ENCODE measurements at places on chromosomes 16 and 17. TPM values are rescaled to one million over a fixed set of nuclear protein-coding genes. Genes with fewer than 3 reads are reported as not detected.

Gene AGRP
- total RNA-seq, result not detected

DNA sequence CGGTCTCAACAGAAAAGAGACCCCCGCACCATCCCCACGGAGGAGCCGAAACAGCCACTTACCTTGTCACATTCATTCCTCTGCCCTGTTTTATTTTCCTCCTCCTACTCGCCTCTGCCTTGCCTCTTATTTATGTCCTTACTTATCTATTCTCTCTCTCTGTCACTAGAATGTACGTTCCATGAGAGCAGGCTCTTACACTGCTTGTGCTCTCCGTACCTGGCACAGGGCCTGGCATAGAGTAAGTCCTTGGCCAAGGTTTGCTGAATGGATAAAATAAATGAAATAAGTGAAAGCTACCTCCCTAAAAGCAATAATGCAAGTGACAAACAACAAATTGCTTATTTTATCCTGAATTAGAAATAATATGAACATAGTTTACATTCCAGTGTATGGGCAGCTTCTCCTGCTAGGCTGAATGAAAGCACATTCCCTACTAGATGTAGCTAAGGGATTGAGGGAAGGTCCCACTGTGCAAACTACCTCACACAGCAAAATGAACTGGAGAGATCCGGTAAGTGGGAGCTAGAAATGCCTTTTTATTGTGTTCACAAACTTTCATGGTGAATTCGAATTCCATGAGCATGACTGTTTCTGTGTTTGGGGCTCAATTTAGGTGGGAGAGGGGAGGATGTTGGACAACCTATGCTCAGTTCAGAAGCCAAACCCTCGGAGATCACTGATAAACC, 173.1 kb downstream of the PARN start:
- H3K27me3 ChIP-seq, result no peaks in the 10 kb centered on the region
- H3K4me1 ChIP-seq, result peaks cover 2% of the 10 kb centered on the region
- no peak overlapping the region for H3K4me3 ChIP-seq
- DNase-seq, result no peak
- no peak overlapping the region for H3K27ac ChIP-seq

DNA sequence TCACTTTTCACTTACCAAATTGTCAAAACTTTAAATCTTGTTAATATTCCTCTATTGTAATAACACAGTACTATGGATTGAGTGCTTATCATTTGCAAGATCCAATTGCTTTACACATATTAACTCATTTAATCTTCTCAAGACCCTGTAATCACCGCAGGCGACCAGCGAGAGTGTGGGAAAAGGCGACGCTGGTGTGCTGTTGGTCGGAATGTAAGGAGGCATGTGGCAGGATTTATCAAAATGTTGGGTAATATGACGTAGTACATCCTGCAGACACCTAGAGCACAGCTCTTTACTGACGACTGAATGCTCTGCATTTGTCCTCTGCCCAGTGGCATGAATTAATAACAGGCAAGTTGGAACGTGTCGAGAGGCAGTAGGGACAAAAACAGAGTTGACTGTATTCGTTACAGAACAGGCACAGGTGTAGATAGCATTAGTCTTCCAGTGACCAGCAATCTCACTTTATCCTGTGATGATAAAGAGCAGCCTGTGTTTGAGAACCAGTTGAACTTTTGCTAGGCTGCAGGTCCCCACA, 80.3 kb downstream of the TNRC6C start:
- no peak overlapping the region for H3K4me3 ChIP-seq
- H3K4me1 ChIP-seq, result no peaks in the 10 kb centered on the region
- no peak overlapping the region for H3K27ac ChIP-seq

Gene ABCC11
- not detected for total RNA-seq

DNA sequence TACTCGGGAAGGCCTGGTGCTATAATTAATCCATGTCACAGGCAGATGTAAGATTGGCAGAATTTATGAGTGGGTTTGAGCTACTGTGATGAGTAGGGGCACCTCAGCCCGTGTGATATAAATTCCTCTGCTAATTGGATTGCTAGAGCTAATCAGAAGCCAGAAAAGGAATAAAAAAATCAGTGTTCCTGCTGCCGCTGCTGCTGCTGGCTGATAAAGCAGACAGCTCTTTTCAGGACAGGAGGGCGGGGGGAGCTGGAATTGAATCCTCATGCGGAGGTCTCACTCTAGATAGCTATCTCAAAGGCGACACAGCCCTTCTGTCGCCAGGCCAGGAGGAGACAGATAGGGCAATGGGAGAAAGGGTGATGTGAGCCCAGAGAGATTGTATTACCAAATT, 182.7 kb upstream of the ZFHX3 start:
- no peaks in the 10 kb centered on the region for H3K36me3 ChIP-seq
- peaks cover 30% of the 10 kb centered on the region for H3K4me1 ChIP-seq
- H3K4me3 ChIP-seq, result no peak overlapping the region

Gene TPPP3
- total RNA-seq, result 21.7 TPM

- no peaks in the 10 kb centered on the region for H3K4me1 ChIP-seq
- H3K4me3 ChIP-seq, result no peak overlapping the region
- H3K27ac ChIP-seq, result no peak overlapping the region
- no peaks in the 10 kb centered on the region for H3K36me3 ChIP-seq
Observed at GRCh38 chr16:24852281-24852721, 6.5 kb downstream of the SLC5A11 start.

- no peaks in the 10 kb centered on the region for H3K36me3 ChIP-seq
- H3K27ac ChIP-seq, result no peak overlapping the region
- peaks cover 2% of the 10 kb centered on the region for H3K27me3 ChIP-seq
- H3K4me3 ChIP-seq, result no peak overlapping the region
Observed at GRCh38 chr16:21226749-21227148, 6.8 kb upstream of the ANKS4B start.

- H3K27me3 ChIP-seq, result peaks cover 5% of the 10 kb centered on the region
- no peak for DNase-seq
- H3K27ac ChIP-seq, result no peak overlapping the region
- peaks cover 6% of the 10 kb centered on the region for H3K4me1 ChIP-seq
- no peak overlapping the region for H3K4me3 ChIP-seq
- H3K36me3 ChIP-seq, result peaks cover 4% of the 10 kb centered on the region
Observed at GRCh38 chr16:83806036-83806435, 1.7 kb upstream of the HSBP1 start.

DNA sequence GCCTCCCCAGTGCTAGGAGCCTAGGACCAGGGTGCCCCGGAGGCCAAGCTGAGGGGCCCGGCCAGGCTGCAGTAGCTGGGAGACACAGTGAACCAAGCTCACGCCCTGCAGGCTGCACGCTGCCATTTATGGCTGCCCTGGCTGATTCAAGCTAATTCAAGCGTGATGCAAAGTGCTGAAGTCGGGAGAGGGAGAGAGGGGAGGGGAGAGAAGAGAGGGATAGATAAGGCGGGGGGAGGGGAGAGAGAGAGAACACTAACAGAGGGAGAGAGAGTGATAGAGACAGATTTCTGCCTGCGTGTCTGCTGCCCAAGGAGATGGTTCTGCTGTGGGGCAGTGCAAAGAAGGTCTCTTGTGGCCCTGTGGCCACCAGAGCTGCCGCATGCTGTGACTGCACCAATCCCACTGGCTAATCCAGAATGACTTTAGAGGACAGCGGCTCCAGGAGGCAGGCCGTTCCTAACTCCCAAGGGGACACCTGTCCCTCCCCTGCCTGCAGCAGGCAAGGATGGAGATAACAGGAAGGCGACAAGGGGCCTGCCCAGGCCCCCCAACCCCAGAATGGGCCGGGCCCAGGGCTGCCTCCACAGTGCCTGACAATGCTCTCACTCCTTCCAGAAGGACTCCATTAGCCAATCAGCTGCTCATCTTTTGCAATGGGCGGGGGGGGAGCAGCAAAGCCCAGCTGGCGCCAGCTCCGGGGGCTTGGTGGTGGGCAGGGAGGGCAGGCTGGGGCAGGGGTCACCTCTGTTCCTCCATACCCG, 12.9 kb downstream of the MXRA7 start:
- peaks cover 6% of the 10 kb centered on the region for H3K27me3 ChIP-seq
- H3K36me3 ChIP-seq, result no peaks in the 10 kb centered on the region
- H3K27ac ChIP-seq, result peak overlapping the region; percentile 98

Gene OR2C1
- not detected for total RNA-seq

DNA sequence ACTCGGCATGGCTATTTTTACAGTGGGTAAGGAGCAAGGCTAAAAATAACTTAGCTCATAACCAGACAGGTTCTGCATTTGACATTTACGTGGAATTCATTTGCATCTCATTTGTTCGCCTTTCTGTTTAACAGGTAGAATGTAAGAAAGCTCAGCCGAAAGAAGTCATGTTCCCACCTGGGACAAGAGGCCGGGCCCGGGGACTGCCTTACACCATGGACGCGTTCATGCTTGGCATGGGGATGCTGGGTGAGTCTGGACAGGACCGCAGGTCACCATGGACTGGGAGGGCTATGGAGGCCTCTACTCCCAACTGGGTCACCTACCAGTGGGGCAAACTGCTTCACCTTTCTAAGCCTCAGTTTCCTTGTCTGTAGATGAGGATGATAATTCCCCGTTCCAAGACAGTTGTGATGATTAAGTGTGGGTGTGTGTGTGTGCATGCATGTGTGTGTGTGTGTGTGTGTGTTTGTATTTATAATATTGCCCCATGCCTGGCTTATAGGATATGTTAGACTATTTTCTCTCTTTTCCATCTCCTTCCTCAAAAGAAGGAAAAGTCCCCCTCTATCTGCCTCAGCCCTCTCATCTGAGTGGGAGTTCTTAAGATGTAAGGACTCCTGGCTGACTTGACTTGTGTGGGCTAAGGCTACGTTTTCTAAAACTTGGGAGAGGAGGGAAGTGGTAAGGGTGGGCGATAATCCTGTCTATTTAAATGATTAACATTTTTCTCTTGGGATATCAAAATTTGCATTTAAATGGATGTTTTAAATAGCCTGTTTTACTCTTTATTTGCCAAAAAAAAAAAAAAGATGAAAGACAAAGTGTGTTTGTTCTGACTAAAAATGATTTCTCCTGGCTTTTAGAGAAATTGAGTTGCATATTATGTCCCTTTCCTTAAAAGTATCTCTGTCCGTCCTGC, 129.0 kb downstream of the CCDC182 start:
- DNase-seq, result no peak
- peaks cover 8% of the 10 kb centered on the region for H3K27me3 ChIP-seq
- peaks cover 16% of the 10 kb centered on the region for H3K36me3 ChIP-seq
- H3K4me1 ChIP-seq, result peaks cover 7% of the 10 kb centered on the region

Gene ST6GALNAC2
- total RNA-seq, result 0.32 TPM

Gene OTOP3
- total RNA-seq, result not detected

DNA sequence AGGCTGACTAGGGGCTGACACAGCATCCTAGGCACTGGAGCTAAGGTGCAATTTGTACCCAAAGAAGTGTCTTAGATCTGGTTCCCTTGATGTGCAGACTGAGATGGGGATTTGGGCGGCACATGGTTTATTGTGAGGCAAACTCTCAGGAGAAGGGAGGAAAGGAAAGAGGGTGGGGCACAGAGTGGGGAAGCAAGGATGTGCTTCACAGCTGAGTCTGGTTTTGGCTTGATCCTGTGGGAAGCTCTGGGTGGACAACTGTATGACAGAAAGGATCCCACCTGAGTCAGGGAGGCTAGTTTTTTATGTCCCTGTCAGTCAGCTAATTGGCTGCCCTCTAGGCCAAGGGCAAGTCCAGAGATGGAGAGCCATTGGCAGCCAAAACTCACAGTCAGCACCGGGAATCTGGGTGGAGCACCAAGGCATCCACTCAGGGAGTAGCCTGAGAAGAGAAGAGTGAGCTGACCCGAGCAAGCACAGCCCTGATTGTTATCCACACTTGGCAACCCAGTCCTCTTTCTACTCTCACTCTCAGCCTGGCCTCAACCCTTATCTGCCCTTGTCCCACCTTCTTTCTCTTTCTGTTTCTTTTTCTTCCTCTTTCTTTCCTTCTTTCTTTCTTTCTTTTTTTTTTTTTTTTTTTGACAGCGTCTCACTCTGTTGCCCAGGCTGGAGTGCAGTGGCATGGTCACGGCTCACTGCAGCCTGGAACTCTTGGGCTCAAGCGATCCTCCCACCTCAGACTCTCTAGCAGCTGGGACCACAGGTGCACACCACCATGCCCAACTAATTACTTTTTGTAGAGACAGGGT, 12.0 kb downstream of the ARL4D start:
- H3K27me3 ChIP-seq, result peaks cover 4% of the 10 kb centered on the region
- no peak for DNase-seq
